Calu3 (cell line): ENCODE measurements at places on chromosomes 3 and 15.

GRCh38 chr3:135192929-135193328 is 397.9 kb downstream of the EPHB1 start:
- no peaks in the 10 kb centered on the region for H3K4me1 ChIP-seq
- no peaks in the 10 kb centered on the region for H3K36me3 ChIP-seq
- no peak overlapping the region for H3K27ac ChIP-seq
- DNase-seq: no peak
- H3K27me3 ChIP-seq: no peaks in the 10 kb centered on the region

DNA sequence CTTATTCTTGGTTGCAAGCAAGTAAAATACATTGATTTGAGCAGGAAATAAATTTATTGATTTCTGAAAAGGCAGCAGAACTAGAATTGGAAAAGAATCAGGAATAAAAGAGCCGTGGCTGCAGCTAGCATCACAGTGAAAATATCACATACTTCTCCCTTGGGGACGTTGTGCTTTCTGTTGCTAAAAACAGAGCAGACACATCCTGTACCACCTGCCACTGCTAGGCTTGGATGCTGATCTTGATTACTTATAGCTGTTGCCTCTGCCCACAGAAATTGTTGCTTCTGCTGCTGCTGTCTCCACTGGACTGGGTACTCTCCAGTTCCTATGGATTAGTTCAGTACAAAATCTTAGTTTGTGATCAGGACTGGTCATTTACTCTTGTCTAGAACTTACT is 283.8 kb downstream of the C3orf38 start:
- no peaks in the 10 kb centered on the region for H3K4me1 ChIP-seq
- H3K27me3 ChIP-seq: no peaks in the 10 kb centered on the region
- H3K27ac ChIP-seq: no peak overlapping the region
- no peaks in the 10 kb centered on the region for H3K36me3 ChIP-seq
- H3K4me3 ChIP-seq: no peak overlapping the region

DNA sequence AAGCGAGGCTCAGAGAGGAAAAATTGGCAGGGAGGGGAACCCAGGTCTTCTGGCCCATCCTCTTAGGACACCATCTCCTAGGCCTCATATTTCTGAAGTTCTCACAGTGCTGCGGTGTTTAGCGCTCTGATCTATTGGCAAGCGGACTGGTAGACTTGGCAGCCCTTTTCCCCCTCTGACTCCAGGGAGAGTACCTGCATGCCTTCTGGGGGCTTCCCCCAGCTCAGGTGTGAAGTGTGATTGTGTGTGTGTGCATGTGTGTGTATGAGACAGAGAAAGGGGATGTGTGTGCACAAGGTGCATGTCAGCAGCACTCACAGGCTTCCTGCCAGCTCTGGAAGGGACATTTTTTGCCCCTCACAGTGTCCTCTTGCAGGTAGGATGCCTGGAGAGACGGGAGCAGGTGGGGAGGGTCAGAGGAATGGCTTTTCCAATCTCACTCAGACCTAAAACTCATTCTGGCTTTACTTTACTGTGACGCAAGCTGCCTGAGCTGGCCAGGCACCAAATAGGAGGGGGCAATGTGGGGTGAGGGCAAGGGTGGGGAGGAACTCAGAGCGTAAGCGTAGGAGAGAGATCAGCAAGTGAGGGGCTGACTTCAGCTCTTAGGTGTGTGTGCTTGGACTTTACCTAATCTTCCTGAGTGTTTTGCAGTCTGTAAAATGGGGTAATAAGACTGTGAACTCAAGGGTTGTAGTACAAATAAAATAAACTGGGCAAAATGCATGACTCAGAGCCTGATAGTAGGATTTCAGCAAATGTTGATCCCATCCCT is 4.0 kb upstream of the IL17RE start:
- no peaks in the 10 kb centered on the region for H3K27me3 ChIP-seq
- H3K4me1 ChIP-seq: peaks cover 67% of the 10 kb centered on the region
- DNase-seq: peak; percentile 43
- peaks cover 34% of the 10 kb centered on the region for H3K36me3 ChIP-seq
- peak overlapping the region; percentile 52 for H3K4me3 ChIP-seq

DNA sequence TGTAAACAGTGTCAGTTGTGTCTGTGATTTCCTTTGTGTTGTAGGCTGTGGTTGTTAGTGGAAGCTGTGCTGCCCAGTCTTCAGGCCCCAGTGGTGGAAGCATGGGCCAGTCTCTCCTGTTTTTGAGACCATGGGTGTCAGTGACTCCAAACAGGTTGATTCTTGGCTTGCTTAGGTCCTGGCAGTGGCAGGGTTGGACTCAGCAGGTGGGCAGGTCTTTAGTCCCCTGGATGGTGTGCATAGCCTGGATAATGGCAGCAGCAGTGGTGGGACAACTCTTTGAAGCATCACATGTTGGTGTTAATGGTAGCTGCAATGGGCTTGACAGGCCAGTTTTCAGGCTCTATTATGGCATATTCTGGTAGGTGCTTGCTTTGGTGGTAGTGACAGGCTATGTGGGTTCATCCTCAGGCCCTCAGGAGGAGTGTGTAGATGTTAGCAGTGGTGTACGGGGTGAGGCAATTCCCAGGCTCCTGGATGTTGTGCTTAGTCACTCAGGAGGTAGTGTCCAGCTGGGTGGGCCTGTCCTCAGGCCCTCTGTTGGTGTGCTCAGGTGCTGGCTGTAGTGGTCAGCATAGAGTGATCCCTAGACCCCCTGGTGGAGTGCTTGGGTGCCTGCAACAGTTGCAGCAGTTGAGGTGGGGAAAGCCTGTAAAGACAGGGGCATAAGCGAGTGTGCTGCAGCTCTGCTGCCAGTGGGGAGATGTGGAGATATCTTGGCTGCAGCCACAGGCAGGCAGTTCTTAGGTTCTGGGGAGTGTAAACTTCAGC is 596.7 kb downstream of the PDCD6IP start:
- peaks cover 3% of the 10 kb centered on the region for H3K36me3 ChIP-seq
- no peak overlapping the region for H3K4me3 ChIP-seq
- no peak for DNase-seq
- no peak overlapping the region for H3K27ac ChIP-seq

DNA sequence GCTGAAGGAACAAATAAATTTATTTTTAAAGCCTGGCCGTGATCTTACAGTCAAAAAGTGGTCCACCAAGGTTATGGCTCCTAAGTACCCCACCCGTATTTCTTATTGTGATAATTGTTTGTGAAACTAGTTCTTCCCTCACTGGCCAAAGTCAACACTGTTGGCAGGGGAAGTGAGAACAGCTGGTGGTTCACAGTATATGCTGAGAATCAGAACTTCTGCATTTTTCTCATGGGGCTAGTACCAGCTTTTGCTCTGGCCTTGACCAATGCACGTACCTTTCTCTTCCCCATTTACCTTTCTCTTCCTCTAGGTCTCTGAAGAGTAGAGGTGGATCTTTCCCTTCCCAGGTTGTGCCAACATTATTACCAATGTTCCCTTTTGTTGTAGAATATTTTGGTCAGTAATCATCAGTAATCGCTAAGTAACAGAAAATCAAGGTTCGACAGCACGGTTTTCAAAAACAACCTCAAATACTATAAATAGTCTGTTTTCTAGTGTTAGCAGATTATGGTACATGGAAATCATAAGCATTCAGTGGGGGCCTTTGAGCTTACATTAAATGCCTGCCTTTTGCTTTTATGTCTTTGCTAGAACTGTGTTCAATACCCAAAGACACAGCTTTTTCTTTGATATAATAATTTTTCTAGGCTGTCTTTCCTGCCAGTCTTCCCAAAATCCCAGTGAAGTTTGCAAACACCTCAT is 268.0 kb downstream of the LPP start:
- H3K4me1 ChIP-seq: peaks cover 6% of the 10 kb centered on the region
- no peak overlapping the region for H3K27ac ChIP-seq
- no peak for DNase-seq
- H3K27me3 ChIP-seq: no peaks in the 10 kb centered on the region
- no peak overlapping the region for H3K4me3 ChIP-seq

DNA sequence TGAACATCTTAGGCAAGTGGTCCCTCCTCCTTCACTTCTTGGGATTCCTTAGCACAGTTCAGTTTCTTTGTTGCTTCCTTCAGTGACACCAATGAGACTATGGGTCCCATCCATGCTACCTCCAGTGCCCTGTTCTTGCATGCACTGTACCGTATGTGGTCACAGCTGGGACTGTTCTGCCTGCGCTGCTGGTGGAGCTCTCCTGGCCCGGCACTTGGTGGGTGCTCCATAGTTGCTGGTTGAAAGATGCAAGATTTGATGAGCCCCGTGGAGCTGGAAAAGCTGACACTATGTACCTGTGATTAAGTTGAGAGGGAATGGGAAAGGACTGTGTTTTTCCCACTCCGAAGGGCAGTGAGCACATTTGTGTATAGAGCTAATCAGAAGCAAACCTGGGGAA is 397.8 kb downstream of the LRTM1 start:
- no peaks in the 10 kb centered on the region for H3K27me3 ChIP-seq
- no peaks in the 10 kb centered on the region for H3K36me3 ChIP-seq
- H3K4me1 ChIP-seq: no peaks in the 10 kb centered on the region
- no peak overlapping the region for H3K4me3 ChIP-seq

DNA sequence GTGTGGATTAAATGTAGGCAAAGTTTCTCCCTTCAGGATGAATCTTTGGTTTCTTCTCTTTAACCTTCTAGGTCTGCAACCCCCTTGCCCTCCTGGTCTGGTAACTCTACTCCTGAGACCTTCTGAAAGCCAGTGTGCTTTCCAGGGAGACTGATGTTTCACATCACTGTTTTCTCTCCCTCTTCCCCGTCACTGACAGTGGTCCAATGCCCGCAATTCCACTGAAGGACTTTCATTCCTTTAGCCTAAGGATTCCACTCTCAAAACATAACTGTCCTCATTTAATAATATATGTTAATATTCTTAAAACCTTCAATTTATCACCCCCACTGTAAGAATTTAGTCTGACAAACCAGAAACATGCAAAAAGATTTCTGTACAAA is 101.5 kb upstream of the CPNE4 start:
- DNase-seq: no peak
- peak overlapping the region; percentile 99 for H3K27ac ChIP-seq
- H3K36me3 ChIP-seq: peaks cover 20% of the 10 kb centered on the region
- peak overlapping the region; percentile 74 for H3K4me3 ChIP-seq

DNA sequence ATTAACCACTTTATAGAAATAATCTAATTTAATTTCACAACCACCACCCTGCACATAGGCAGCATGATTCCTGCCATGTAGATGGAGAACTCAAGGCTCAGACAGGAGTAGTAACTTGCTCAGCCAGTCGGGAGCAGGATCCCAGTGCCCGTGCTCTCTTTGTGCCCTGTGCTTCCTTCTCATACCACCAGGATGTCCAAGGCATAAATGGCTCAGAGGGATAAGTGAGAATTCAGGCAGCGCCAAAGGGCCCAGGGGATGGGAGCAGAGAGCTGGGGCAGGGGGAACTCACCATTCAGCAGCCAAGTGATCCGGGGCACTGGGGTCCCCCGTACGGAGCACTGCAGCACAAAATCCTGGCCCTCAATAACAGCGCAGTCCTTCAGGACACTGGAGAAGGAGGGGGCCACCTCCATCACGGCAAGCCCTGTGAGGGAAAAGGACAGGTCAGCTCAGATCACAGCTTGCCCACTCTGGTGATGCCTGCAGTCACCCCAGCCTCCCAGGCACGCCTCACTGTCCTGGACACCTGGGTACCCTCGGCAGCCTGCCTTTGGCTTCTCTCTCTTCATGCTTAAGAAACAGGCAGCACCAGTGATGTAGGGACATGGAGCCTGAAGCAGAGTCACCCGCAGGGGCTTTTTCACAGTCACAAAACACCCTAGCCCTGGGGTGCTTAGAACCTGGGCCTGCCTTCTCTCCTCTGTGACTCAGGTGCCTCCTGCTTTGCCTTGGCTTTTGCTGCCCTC is 141.0 kb upstream of the HACD2 start:
- no peaks in the 10 kb centered on the region for H3K36me3 ChIP-seq
- H3K27ac ChIP-seq: no peak overlapping the region
- DNase-seq: no peak
- H3K27me3 ChIP-seq: no peaks in the 10 kb centered on the region
